Karpas-422 (cell line): ENCODE measurements at places on chromosomes 2 and 18.

DNA sequence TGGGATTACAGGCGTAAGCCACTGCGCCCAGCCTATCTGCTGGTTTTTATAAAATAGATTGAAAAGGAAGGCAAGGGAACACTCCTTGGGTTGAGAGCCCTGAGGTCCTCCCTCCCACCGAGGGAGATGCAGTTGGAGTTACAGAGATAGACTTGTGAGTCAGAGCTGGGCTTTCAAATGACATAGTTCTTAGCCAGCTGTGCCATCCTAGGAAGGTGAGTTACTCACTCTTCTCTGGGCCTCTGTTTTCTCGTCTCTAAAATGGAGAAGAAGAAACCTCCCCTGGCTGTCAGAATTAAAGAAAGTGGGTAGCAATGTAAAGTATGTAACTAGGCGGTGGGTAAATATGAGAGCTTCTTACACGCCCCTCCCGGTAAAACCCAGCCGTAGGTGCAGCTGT is 2.4 kb downstream of the LRRFIP1 start:
- DNase-seq, result no peak

- DNase-seq, result no peak
These were observed 168.0 kb downstream of the ASXL3 start for GRCh38 chr18:33745871-33746545.

DNA sequence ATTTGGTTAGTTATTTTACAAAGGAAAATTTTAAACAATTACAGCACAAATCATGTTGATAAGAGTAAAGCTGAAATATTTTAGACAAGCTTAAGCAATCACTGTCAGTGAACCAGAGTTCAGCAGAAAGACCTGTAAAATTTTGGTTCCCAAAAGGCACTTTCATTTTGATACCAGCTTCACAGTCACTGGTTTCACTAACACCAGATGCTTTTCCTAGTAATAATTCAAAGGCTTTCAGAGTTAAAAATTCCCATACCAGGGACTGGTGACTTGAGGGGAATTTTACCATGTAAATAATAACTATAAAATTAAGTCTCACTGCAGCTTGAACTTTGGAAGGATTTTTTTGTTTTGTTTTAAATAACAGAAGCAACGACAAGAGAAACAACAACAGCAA is 102.3 kb upstream of the CD302 start:
- DNase-seq, result no peak

DNA sequence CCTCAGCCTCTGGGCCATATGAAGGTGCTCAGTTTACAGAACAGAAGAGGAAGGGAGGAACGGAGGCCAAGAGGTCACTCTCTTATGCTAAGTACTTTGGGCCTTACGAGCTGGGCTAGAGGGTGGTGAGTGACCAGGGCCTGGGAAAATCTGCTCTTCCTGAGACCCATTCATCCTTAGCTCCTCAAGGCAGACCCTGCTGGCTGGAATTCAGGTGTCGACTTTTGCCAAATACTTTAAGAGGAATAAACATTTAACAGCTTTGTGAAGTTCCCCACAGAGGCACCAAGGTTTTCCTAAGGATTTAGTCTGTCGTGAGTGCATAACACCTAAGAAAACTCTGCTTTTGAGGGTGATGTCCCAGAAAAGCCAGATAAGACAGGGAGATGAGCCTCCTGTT is 129.7 kb upstream of the SIX2 start:
- no peak for DNase-seq

DNA sequence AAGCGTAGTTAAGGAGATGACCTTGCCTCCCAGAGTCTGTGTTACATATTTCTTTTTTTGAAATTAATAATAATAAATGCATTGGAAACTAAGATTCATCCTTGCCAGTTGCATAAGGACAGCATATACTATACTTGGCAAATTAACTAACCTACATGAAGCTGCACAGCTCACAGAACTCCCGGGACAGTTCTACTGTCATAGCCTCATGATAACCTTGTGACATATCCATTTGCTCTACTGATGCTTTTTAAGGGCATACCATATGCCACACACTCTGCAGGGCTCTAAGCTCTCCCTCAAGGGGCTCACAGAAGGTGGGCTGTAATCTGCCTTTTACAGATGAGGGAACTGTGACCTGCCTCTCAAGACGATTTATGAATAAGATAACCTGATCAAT is 3.8 kb downstream of the ITGB1BP1 start:
- DNase-seq, result no peak

DNA sequence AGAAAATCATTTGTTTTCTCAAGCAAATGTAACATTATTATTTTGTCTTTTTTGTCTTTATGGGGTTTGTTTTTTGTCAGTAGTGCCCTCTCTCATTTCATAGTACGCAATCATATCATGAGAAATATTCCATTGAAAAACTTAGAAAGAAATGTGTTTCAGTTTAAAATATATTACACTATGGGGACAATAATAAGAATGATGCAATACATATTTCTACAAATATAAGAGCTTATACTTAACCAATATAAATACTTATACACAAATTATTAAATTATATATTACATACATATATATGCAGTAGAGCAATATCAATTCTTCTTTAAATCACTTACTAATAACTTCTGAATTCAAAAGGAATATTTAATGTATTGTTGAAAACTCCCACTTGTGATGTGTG is 13.7 kb downstream of the LRRTM4 start:
- no peak for DNase-seq

GRCh38 chr2:10385933-10386773 is 62.0 kb downstream of the ODC1 start:
- no peak for DNase-seq

GRCh38 chr2:72137498-72138010 is 10.1 kb downstream of the CYP26B1 start:
- peak; percentile 87 for DNase-seq

DNA sequence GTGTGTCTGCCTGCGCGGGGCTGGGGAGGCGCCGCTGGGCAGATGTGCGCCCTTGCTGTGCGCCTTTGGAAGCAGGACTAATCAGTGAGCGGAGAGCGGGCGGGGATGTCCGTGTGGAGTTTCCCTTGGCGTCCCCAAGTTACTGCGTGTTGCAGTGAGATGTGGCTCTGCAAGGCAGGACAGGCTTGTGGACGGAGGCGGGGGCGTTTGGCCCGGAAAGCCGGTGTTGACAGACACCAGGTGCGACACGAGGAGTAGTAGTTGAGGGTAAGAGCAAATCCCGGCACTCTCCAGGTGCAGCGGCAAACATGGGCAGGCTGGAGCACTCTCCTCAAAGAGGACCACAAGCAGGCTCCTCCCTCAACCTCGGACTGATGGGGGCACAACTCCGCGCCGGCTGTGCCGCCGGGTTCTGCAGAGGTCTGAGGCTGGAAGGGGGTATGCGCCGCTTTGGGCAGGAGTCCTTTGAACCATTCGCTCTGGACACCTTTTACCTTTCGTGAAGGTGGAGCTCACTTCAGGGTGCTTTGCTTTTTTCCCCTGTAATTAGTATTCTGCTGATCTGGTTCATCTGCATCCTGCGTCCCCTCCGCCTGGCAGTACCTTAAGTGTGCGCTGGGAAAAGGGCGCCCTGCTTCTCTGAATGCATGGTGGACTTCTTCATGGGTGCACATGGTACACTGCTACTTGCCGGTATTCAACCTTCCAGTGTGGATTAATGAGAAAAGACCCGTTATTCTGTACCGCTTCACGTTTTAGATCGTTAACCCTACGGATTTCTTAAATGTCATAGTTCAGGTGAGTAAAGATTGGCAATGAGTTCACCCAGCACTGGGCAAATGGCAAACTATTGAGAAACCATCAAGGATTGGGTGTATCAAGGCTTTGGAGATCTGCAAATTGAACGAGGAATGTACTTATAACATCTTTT is 608 bp downstream of the CDH7 start:
- no peak for DNase-seq

DNA sequence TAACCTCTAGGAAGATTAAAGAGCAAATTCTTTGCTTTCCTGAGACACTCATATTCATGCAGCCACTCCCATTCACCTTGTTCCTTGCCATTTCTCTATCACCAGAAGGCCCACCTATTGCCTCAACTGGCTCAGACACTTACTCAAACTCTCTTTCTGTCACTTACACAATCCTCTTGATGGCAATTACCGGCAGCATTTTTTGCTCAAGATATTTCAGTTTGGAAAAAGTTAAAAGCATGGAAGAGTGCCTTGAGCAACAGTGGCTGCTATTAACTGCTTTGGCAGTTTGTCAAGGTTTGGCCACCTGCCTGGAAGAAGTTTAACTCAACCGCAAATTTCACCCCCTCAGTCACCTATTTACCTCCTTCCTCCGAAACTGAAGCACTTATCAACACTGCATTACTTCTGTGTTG is 1104.0 kb upstream of the PIK3C3 start:
- DNase-seq, result no peak

GRCh38 chr2:107461301-107461700 is 365.4 kb upstream of the RGPD4 start:
- no peak for DNase-seq

DNA sequence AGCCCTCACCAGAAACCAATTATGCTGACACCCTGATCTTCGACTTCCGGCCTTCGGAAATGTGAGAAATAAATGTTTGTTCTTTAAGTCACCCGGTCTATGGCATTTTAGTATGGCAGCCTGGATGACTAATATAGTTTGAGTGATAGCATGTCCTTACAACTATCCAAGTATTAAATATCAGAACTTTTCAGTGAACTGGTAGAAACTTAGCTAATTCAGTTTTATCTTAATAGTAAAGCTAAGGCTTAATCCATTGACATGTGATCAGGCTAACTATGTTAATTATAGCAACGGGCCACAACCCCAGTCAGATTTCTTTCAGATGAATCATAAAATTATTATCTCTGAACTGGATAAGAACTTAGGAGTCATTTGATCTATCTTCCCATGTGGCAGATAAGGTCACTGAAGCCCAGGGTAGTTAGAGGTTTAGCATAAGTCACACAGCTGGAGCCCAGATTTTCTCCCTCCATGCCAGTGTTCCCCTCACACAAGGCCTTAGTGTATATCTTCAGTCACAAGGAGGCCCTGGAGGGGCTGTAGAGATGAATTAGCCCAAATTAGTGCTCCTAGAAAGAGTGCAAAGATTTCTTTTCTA is 40.7 kb upstream of the UPP2 start:
- no peak for DNase-seq

- no peak for DNase-seq
These were observed 36.9 kb downstream of the RAPH1 start for GRCh38 chr2:203498161-203498560.

DNA sequence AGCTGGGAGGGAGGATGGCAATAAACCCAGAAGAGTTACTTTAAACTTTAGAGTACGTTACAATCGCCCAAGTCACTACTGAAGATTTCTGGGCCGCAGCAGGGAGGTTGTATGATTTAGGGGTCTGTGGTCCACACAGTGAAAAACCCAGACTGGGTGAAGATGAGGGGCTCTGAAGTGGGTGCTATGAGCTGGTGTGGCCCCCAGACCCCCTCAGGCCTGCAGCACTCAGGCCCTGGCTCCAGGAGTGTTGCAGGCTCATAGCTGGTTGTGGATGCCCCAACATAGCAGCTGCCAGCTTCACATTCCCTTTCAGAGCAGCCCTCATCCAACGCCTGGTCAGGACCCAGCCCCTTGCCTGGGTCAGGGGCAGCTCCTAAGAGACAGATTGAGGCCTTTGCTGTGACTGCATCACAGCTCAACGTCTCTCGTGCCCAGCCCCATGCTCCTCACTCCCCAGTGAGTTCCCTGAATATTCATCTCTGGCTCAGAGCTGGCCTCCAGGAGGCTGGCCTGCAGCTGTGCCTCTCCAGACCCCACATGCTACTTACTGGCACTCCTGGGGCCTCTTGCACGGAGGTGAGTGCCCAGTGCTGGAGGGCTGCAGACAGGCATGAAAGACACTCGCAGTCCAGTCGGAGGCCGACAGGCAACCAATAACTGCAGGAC is 94.5 kb upstream of the MYCN start:
- no peak for DNase-seq

DNA sequence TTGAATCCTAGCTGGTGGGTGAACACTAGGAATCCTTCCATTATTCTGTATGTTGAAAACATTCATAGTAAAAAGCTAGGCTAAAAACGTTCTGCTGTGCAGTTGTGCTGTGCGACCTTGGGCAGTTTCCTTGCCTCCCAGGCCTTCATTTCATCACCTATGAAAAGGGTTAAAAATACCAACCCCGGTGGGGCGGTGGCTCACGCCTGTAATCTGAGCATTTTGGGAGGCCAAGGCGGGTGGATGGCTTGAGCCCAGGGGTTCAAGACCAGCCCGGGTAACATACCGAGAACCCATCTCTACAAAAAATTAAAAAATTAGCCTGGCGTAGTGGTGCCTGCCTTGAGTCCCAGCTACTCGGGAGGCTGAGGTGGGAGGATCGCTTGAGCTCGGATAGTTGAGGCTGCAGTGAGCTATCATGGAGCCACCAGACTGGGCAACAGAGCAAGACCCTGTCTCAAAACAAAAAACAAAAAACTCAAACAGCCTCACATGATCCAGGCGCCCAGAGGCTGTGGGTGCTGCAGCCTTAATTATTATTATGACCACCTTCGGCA is 2.9 kb upstream of the RRM2 start:
- DNase-seq, result no peak
